ENCODE measurements at places on chromosomes 6 and 20.

- no peak for DNase-seq
Observed at GRCh38 chr6:163324326-163324687, 90.2 kb upstream of the QKI start.

DNA sequence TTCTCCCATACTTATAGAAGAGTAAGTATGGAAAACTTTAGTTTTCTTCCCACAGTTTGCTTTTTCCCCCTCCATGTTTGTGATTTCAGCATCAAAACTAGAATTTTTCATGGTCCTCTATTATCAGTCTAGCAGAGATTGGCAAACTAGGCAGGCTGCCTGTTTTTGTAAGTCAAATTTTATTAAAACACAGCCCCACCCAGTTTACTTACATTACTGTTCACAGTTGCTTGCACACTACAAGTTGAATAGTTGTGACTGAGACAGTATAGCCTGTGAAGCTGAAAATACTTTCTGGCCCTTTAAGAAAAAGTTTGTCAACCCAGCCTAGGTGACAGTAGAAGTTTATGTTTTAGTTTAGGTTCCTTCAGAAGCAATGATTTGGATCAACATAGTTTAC is 19.5 kb downstream of the MCM8 start:
- no peak for DNase-seq

DNA sequence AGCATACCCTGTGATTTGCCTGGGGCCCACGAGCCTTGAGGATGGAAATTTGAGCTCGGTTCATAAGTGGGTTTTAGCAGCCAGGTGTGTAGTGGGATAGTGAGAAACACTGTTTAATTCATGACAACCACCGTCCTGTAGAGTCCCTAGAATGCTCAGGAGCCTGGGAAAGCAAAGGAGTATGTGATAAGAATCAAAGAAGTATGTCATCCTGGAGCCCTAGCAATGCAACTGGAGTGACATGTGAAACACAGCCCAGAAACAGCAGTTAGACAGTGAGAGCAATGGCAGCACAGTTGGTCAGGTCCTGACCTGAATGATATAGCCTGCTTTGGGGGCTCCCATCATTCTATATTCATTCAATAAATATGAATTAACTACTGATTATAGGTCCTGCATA is 161.2 kb upstream of the ECI2 start:
- no peak for DNase-seq

DNA sequence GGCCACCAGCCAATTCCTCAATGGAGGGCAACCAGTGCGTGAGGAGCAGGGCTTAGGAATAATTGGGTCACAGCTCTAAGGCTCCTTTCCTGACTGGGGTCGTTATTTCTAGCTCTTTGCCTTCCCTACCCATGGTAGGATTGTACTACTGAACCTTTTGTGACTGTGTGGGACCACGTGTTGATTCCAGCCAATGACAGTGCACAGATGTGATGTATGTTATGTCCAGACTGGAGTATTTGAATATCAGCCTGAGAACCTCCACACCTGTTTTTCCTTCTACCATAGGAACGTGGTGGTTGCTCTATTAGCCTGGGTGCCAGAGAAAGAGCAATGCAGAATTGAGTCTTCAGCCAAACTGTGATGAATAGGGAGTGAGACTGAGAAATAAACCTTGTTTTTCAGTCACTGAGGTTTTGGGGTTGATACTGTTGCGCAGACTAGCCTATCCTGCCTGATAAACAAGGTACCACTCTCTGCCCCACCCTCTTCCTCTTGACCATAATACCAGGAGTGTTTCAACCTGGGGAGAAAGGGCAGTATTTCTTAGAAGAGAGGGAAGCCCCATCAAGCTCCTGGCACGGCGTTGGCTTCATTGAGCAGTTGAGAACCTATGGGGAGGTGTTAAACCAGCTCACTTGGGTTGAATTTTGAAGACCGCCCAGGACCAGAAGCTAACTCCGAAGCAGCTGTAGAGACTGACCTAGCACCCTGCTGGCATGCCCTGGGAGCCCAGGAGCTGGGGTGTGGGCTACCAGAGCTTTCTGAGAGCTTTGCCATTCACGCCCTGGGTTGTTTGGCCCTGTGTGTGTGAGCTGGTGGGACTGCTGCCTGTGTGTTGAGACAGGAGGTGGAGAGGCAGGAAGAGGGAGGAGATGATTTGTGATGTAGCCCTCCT is 105.5 kb upstream of the BACH2 start:
- DNase-seq = peak; percentile 34

- peak; percentile 64 for DNase-seq
Observed at GRCh38 chr6:13924146-13924948, 405 bp upstream of the RNF182 start.

GRCh38 chr20:50799176-50799889 is 4.5 kb downstream of the BCAS4 start:
- no peak for DNase-seq
